ENCODE measurements at places on chromosomes 7 and 10.

GRCh38 chr10:79047875-79048638, 20.7 kb upstream of the ZMIZ1 start:
- DNase-seq = no peak
- peaks cover 65% of the 10 kb centered on the region for H3K4me1 ChIP-seq
- H3K27me3 ChIP-seq = peaks cover 7% of the 10 kb centered on the region
- no peak overlapping the region for H3K4me3 ChIP-seq
- H3K36me3 ChIP-seq = no peaks in the 10 kb centered on the region
- H3K27ac ChIP-seq = no peak overlapping the region

- peaks cover 7% of the 10 kb centered on the region for H3K4me1 ChIP-seq
- no peak overlapping the region for H3K4me3 ChIP-seq
- DNase-seq = no peak
- H3K27me3 ChIP-seq = no peaks in the 10 kb centered on the region
Measured at GRCh38 chr7:50022451-50022850, 70.6 kb downstream of the ZPBP start.

GRCh38 chr10:64306729-64307327, 785.6 kb downstream of the REEP3 start:
- H3K4me1 ChIP-seq = peaks cover 40% of the 10 kb centered on the region
- H3K4me3 ChIP-seq = no peak overlapping the region
- peaks cover 11% of the 10 kb centered on the region for H3K27me3 ChIP-seq
- H3K36me3 ChIP-seq = no peaks in the 10 kb centered on the region
- no peak for DNase-seq

- DNase-seq = no peak
- H3K27me3 ChIP-seq = no peaks in the 10 kb centered on the region
- H3K27ac ChIP-seq = no peak overlapping the region
- peaks cover 29% of the 10 kb centered on the region for H3K4me1 ChIP-seq
Measured at GRCh38 chr7:107068156-107068555, 23.7 kb downstream of the PRKAR2B start.

GRCh38 chr7:123972045-123972444, 47.0 kb downstream of the SPAM1 start:
- no peak overlapping the region for H3K27ac ChIP-seq
- H3K4me1 ChIP-seq = no peaks in the 10 kb centered on the region
- no peaks in the 10 kb centered on the region for H3K36me3 ChIP-seq
- H3K4me3 ChIP-seq = no peak overlapping the region
- no peak for DNase-seq

DNA sequence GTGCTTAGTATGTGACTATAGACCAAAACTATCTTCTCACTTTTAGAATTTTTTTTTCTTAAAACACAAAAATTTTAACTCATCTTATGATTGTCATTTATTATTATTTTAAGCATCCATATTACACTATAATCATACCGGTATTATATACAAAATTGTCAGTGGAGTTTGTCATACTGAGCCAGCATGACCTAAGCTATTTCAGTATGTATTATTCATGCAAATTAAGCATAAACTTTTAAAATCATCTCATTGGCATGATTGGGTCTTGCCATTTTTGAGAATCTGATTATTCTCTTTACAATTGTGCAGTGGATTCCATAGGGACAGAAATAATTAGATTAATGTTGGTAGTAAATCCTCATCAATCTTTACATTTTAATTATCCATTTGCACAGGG, 46.2 kb upstream of the STMP1 start:
- no peak overlapping the region for H3K27ac ChIP-seq
- H3K27me3 ChIP-seq = no peaks in the 10 kb centered on the region
- H3K4me1 ChIP-seq = no peaks in the 10 kb centered on the region
- H3K36me3 ChIP-seq = peaks cover 46% of the 10 kb centered on the region
- DNase-seq = no peak

DNA sequence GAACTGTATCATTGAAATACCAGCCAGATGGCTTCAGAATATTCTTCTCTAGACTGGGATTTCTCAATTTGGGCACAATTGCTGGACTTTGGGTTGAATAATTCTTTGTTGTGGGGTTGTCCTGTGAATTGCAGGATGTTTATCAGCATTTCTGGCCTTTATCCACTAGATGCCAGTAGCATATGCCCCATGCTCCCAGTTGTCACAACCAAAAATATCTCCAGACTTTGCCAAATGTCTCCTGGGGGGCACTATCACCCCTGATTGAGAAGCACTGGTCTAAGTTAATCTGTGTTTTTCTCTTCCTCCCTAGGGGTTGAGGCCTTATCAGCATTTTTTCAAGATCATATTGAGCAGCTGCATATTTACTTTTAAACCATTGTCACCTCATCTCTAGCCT, 204.9 kb upstream of the SP8 start:
- no peak overlapping the region for H3K27ac ChIP-seq
- H3K36me3 ChIP-seq = peaks cover 5% of the 10 kb centered on the region
- H3K27me3 ChIP-seq = no peaks in the 10 kb centered on the region
- no peaks in the 10 kb centered on the region for H3K4me1 ChIP-seq
- DNase-seq = no peak

GRCh38 chr7:94444813-94445212, 50.1 kb downstream of the COL1A2 start:
- no peaks in the 10 kb centered on the region for H3K27me3 ChIP-seq
- peaks cover 64% of the 10 kb centered on the region for H3K4me1 ChIP-seq
- H3K36me3 ChIP-seq = peaks cover 4% of the 10 kb centered on the region
- H3K27ac ChIP-seq = peak overlapping the region; percentile 22
- H3K4me3 ChIP-seq = peak overlapping the region; percentile 19

GRCh38 chr7:104179178-104179577, 28.6 kb downstream of the ORC5 start:
- no peak overlapping the region for H3K4me3 ChIP-seq
- H3K27me3 ChIP-seq = no peaks in the 10 kb centered on the region
- no peak for DNase-seq
- peaks cover 96% of the 10 kb centered on the region for H3K36me3 ChIP-seq
- no peak overlapping the region for H3K27ac ChIP-seq
- H3K4me1 ChIP-seq = no peaks in the 10 kb centered on the region

GRCh38 chr10:87585565-87586514, 73.8 kb upstream of the PAPSS2 start:
- no peaks in the 10 kb centered on the region for H3K36me3 ChIP-seq
- H3K4me1 ChIP-seq = peaks cover 6% of the 10 kb centered on the region
- peaks cover 7% of the 10 kb centered on the region for H3K27me3 ChIP-seq
- no peak overlapping the region for H3K27ac ChIP-seq
- no peak overlapping the region for H3K4me3 ChIP-seq

- H3K27ac ChIP-seq = no peak overlapping the region
- no peak for DNase-seq
- no peaks in the 10 kb centered on the region for H3K36me3 ChIP-seq
- H3K27me3 ChIP-seq = peaks cover 15% of the 10 kb centered on the region
- H3K4me1 ChIP-seq = peaks cover 14% of the 10 kb centered on the region
Measured at GRCh38 chr7:3092468-3092867, 48.8 kb upstream of the CARD11 start.

DNA sequence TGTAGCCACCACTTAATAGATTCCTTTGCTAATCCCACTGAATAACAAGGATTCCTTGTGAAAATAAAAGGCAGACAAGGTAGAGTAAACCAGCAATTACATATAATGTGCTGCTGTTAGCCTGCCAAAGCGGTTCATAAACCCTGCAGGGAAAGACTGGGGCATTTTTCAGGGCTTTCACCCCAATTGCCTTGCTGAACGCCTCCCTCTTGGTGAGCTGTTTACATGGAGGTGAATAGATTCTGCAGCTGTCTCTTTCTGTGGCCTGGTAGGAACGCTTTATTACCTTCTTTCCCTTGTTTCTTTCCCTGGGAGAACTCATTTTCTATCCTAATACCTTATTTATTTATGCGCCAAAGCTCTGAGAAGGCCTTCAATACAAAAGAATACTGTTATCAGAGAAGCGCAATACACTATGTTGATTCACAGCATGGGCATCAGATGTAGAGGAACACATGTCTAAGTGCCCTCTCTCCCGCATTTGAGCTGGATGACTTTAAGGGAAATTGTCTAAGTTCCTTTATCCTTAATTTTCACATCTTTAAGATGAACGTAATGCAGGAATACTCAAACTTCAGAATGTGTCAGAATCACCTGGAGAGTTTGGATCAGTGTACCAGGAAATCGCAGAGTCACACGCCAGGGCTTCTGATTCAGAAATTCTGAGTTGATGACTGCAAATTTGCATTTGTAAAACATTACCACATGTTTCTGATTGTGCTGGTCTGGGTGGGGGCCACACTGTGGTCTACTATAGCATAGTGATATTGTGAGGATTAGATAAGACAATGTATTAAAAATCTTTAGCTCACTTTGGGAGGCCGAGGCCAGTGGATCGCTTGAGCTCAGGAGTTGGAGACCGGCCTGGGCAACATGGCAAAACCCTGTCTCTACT, 1203.8 kb downstream of the SORCS3 start:
- DNase-seq = no peak
- peaks cover 26% of the 10 kb centered on the region for H3K4me1 ChIP-seq
- no peak overlapping the region for H3K27ac ChIP-seq
- H3K4me3 ChIP-seq = no peak overlapping the region
- H3K27me3 ChIP-seq = no peaks in the 10 kb centered on the region

- peaks cover 21% of the 10 kb centered on the region for H3K27me3 ChIP-seq
- no peak overlapping the region for H3K4me3 ChIP-seq
- H3K36me3 ChIP-seq = no peaks in the 10 kb centered on the region
- no peak overlapping the region for H3K27ac ChIP-seq
- peaks cover 7% of the 10 kb centered on the region for H3K4me1 ChIP-seq
Measured at GRCh38 chr10:131059881-131060280, 251.6 kb downstream of the TCERG1L start.

DNA sequence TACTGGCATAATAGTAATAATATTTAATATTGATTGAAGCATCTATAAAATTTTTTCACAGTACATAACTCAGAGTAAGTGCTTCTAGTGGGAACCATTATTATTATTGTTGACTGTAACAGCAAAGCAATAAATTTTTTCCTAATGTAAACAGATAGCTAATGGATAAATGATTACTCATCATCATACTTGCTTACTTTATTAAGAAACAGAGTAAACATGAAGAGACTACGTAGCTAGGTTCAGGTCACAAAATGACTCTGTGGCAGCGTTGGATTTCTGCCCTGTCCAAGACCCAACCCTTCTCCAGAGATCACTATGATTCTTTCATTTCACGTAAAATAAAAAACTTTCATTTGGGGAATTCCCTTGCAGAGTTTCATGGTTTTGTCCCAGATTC, 8.3 kb upstream of the ABCB5 start:
- peaks cover 5% of the 10 kb centered on the region for H3K4me1 ChIP-seq
- no peaks in the 10 kb centered on the region for H3K27me3 ChIP-seq
- DNase-seq = no peak
- no peak overlapping the region for H3K4me3 ChIP-seq
- no peaks in the 10 kb centered on the region for H3K36me3 ChIP-seq

DNA sequence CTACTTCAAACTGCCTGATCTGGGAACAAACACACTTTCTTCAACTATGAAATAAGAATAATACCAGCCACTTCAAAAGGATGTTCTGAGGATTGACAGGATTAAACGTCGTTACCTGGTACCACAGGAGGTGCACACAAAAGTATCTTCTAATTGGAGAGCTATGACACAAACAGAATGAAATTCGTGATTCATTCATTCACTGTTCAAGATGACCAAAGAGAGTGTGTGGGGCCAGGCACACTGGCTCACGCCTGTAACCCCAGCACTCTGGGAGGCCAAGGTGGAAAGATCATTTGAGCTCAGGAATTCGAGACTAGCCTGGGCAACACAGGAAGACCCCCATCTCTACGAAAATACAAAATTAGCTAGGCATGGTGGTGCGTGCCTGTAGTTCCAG, 50.9 kb downstream of the SFMBT2 start:
- peaks cover 18% of the 10 kb centered on the region for H3K4me1 ChIP-seq
- no peak for DNase-seq
- peaks cover 6% of the 10 kb centered on the region for H3K27me3 ChIP-seq
- H3K27ac ChIP-seq = peak overlapping the region; percentile 3

GRCh38 chr7:36763132-36763816, 39.0 kb upstream of the AOAH start:
- no peaks in the 10 kb centered on the region for H3K36me3 ChIP-seq
- DNase-seq = no peak
- peak overlapping the region; percentile 53 for H3K27ac ChIP-seq
- no peak overlapping the region for H3K4me3 ChIP-seq
- peaks cover 11% of the 10 kb centered on the region for H3K4me1 ChIP-seq
- H3K27me3 ChIP-seq = peaks cover 5% of the 10 kb centered on the region

DNA sequence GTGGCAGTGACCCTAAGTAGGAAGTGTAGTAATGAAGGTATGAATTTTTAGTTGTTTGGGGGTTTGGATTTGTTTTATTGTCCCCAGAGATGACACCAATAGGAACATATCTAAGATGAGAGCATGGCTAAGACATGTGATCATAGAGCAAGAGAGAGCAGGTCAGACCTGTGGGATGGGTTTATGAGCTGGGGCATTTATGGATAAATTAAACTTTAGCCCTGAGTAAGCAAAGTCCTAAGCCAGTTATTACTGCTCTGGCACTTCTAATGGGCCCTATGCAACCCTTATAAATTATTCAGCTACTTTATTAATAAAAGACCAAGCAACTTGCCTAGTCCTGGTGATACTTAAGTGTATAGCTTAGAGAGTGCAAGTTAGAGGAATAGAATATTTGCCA, 85.1 kb downstream of the LRRC4 start:
- no peaks in the 10 kb centered on the region for H3K27me3 ChIP-seq
- no peak overlapping the region for H3K27ac ChIP-seq
- peaks cover 11% of the 10 kb centered on the region for H3K4me1 ChIP-seq
- peaks cover 15% of the 10 kb centered on the region for H3K36me3 ChIP-seq
- H3K4me3 ChIP-seq = no peak overlapping the region

GRCh38 chr10:18162021-18162627, 21.9 kb downstream of the CACNB2 start:
- no peak for DNase-seq
- H3K27me3 ChIP-seq = peaks cover 3% of the 10 kb centered on the region
- H3K4me1 ChIP-seq = peaks cover 7% of the 10 kb centered on the region
- H3K4me3 ChIP-seq = no peak overlapping the region
- peaks cover 5% of the 10 kb centered on the region for H3K36me3 ChIP-seq

DNA sequence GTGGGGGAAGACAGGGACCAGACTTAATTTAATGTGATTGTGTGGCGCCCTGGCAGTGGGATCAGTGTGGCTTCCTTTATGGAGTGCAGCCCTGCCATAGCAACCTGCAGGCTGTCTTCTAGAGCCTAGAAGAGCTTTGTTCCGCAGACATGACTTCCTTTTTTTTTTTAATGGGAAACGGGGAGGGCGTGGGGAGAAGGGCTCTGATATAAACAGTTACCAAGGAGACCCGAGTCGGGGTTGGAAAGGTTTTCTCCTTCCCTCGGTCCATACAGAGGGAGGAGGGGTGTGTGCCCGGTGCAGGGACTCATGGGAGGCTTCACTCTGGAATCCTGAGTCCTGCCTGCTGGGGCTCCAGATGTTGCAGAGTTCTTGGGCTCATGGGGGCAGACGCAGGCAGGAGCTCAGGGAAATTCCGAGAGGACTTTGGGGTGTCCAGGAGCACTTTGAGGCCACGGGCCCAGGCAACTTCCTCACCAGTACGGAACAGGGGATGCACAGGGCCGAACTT, 26.9 kb downstream of the TMEM120A start:
- H3K4me1 ChIP-seq = peaks cover 85% of the 10 kb centered on the region
- peak overlapping the region; percentile 95 for H3K27ac ChIP-seq
- no peak overlapping the region for H3K4me3 ChIP-seq
- peaks cover 12% of the 10 kb centered on the region for H3K36me3 ChIP-seq
- H3K27me3 ChIP-seq = peaks cover 3% of the 10 kb centered on the region

- no peaks in the 10 kb centered on the region for H3K36me3 ChIP-seq
- no peak for DNase-seq
- no peaks in the 10 kb centered on the region for H3K27me3 ChIP-seq
- peak overlapping the region; percentile 20 for H3K27ac ChIP-seq
- H3K4me3 ChIP-seq = no peak overlapping the region
Measured at GRCh38 chr10:33939892-33940291, 605.4 kb upstream of the NRP1 start.

All from nephron progenitor cell (in vitro differentiated cells).